ENCODE measurements at places on chromosomes 5 and 9. TPM values are rescaled to one million over a fixed set of nuclear protein-coding genes. Genes with fewer than 3 reads are reported as not detected.

DNA sequence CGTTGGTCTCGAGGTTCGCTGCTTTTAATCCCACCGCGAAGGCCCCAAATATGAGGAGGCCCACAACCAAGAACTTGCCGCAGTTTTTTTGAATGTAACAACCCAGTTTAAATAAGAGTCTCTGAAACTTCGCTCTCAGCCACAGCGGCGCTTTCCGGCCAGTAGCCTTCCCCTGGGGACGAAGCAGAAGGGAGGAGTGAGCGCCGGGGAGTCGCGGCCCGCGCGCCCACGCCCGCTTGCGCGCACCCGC lies 10.4 kb downstream of the PTCH1 start:
- H3K27ac ChIP-seq, result peak overlapping the region; percentile 83
- no peaks in the 10 kb centered on the region for H3K36me3 ChIP-seq
- H3K4me1 ChIP-seq, result peaks cover 15% of the 10 kb centered on the region
- peak; percentile 40 for DNase-seq
- no peaks in the 10 kb centered on the region for H3K27me3 ChIP-seq

DNA sequence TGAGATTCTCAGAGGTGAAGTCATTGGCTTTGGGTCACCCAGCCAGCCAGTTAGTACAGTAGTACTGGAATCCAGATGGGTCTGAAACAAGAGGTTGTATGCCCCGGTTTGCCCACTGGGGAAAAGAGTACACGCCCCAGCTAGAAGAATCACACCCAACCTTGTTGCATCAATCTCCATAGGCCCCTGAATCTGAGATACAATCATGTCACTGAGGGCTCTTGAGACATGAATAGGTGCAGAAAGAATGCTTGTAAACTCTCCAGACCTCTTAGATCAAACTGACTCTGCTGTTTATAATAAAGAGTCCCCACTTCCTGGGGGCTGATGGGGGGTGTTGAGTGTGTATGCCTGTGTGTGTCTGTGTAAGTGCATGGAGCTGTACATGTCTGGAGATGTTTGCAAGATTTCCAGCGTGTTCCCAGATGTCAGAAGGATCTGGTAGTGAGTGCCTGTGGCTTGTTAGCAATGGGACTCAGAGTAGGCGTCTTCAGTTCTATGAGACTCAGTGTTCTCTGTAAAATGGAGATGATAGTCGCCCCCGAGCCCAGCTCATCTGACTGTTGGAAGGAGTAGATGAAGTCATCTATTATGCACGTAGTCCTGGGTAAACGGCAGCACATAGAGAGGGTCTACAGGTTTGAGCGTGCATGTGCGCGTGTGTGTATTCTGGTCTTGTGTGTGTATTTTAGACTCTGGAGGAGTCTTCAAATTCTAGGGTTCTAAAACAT lies 48.2 kb downstream of the COL27A1 start:
- no peaks in the 10 kb centered on the region for H3K27me3 ChIP-seq
- DNase-seq, result no peak
- H3K4me1 ChIP-seq, result no peaks in the 10 kb centered on the region
- H3K27ac ChIP-seq, result no peak overlapping the region
- no peak overlapping the region for H3K4me3 ChIP-seq
- H3K36me3 ChIP-seq, result no peaks in the 10 kb centered on the region

- peak overlapping the region; percentile 24 for H3K27ac ChIP-seq
- no peak for DNase-seq
- H3K4me1 ChIP-seq, result no peaks in the 10 kb centered on the region
- no peaks in the 10 kb centered on the region for H3K36me3 ChIP-seq
- H3K4me3 ChIP-seq, result no peak overlapping the region
Observed at GRCh38 chr5:53087621-53088121, 21.9 kb downstream of the MOCS2 start.

DNA sequence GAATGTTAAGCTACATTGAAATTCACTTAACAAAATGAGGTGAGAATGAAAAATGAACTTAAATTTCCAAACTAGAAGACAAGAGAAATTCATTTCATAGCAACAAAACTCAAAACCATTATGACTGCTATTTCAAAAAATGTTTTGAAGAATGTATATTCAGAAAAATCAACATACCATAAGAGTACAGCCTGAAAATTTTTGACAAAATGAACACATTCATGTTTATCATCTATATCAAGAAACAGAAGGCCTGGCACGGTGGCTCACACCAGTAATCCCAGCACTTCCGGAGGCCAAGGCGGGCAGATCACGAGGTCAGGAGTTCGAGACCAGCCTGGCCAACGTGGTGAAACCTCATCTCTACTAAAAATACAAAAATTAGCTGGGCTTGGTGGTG lies 4.2 kb upstream of the IL6ST start:
- DNase-seq, result no peak
- no peaks in the 10 kb centered on the region for H3K36me3 ChIP-seq
- no peak overlapping the region for H3K27ac ChIP-seq
- no peaks in the 10 kb centered on the region for H3K27me3 ChIP-seq
- no peaks in the 10 kb centered on the region for H3K4me1 ChIP-seq

DNA sequence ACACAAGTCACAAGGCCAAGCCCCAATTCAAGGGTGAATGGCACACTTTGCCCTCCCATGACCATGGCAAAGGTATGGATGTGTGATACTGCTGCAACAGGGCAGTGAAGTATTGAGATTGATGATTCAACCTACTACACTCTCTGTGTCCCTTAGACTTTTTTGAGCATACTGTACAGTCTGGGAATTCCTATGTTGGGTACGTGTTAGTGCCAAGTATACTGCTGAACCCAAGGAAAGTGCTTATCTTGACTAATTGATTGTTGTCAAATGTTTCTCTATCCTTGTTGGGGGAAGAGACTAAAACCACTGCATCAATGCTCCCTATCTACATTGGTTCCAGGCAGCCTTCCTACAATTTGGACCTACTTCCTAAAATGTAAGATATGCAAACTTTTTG lies 93.7 kb downstream of the NDFIP1 start:
- DNase-seq, result no peak
- H3K36me3 ChIP-seq, result no peaks in the 10 kb centered on the region
- H3K4me1 ChIP-seq, result no peaks in the 10 kb centered on the region
- no peak overlapping the region for H3K27ac ChIP-seq
- H3K4me3 ChIP-seq, result no peak overlapping the region

- H3K27me3 ChIP-seq, result no peaks in the 10 kb centered on the region
- H3K4me3 ChIP-seq, result no peak overlapping the region
- H3K36me3 ChIP-seq, result no peaks in the 10 kb centered on the region
- no peak for DNase-seq
Observed at GRCh38 chr9:24044576-24044975, 218.5 kb upstream of the ELAVL2 start.

DNA sequence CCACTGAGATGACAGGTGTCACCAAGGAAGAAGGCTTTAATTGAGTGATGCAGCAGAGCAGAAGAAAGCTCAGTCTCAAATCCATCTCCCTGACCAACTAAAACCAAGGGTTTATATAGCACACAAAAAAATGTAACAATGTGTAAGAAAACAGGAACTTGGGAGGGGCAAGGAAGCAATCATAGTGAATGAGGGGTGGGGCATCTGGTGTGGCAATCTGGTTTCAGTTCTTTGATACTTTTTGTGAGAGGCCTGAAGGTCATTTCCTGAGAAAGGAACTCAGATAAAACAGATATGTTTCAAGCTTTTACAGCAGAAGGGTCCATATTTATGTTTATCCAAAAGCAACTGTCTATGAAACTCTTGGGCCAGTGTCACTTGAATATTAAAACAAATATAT lies 19.7 kb downstream of the CD180 start:
- H3K36me3 ChIP-seq, result no peaks in the 10 kb centered on the region
- H3K4me1 ChIP-seq, result no peaks in the 10 kb centered on the region
- no peak for DNase-seq
- H3K27me3 ChIP-seq, result no peaks in the 10 kb centered on the region
- H3K4me3 ChIP-seq, result no peak overlapping the region

- H3K4me3 ChIP-seq, result no peak overlapping the region
- H3K4me1 ChIP-seq, result peaks cover 6% of the 10 kb centered on the region
- no peaks in the 10 kb centered on the region for H3K27me3 ChIP-seq
- no peaks in the 10 kb centered on the region for H3K36me3 ChIP-seq
- DNase-seq, result no peak
- no peak overlapping the region for H3K27ac ChIP-seq
Observed at GRCh38 chr5:124630767-124631704, 115.4 kb downstream of the ZNF608 start.

DNA sequence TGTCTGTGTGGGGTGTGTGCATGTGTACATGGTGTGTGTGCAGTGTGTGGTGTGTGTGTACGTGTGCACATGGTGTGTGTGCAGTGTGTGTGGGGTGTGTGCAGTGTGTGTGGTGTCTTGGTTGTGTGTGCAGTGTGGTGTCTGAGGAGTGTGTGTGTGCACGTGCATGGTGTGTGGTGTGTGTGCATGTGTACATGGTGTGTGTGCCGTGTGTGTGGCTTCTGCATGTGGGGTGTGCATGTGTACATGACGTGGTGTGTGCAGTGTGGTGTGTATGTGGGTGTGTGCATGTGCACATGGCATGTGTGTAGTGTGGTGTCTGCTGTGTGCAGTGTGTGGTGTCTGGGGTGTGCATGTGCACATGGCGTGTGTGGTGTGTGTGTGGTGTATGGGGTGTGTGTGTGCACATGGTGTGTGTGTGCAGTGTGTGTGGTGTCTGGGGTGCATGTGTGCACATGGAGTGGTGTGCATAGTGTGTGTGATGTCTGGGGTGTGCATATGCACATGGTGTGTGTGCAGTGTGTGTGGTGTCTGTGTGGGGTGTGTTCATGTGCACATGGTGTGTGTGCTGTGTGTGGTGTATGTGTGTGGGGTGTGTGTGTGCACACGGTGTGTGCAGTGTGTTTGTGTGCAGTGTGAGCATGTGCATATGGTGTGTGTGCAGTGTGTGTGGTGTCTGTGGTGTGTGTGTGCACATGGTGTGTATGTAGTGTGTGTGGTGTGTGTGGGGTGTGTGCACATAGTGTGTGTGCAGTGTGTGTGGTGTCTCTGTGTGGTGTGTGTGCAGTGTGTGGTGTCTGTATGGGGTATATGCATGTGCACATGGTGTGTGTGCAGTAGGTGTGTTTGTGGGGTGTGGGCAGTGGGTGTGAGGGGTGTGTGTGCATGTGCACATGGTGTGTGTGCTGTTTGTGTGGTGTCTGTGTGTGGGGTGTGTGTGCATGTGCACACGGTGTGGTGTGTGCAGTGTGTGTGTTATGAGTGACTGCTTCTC lies 40.6 kb upstream of the ZNG1F start:
- H3K27me3 ChIP-seq, result peaks cover 4% of the 10 kb centered on the region
- peak; percentile 12 for DNase-seq
- no peak overlapping the region for H3K27ac ChIP-seq
- H3K4me1 ChIP-seq, result no peaks in the 10 kb centered on the region

- DNase-seq, result no peak
- H3K27ac ChIP-seq, result no peak overlapping the region
- H3K36me3 ChIP-seq, result no peaks in the 10 kb centered on the region
- H3K27me3 ChIP-seq, result no peaks in the 10 kb centered on the region
- no peaks in the 10 kb centered on the region for H3K4me1 ChIP-seq
- no peak overlapping the region for H3K4me3 ChIP-seq
Observed at GRCh38 chr5:153901449-153901848, 137.3 kb downstream of the FAM114A2 start.

DNA sequence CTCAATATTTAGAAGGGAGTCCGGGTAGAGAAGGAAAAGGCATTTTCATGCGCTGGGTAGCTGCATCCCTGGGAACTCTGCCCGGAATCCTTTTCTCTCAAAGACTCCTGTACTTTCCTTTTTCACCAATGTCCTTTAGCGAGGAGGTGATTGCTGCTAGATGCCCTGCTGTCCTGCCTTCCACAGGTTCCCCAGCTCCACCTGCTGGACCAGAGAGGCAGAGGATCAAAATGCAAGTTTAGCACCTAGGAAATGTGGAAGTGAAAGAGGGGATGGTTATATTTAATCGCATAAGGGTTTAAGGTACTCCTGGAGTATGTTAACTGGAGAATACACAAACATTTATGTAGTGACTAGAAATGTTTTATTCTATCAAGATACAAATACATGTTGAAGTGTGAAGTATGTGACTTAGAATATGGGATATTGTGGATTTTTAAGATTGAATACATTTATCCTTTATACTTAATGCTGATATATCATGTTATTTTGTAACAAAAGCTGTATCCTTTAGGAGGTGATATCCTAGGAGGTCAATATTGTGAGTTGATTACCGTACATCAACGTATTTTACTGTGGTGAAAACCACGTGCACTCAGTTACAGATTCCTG lies 145.7 kb downstream of the ARHGAP26 start:
- peak; percentile 59 for DNase-seq
- H3K4me3 ChIP-seq, result no peak overlapping the region
- H3K36me3 ChIP-seq, result no peaks in the 10 kb centered on the region
- H3K27ac ChIP-seq, result no peak overlapping the region

GRCh38 chr5:53403291-53403690 lies 77.1 kb upstream of the FST start:
- no peaks in the 10 kb centered on the region for H3K36me3 ChIP-seq
- H3K27me3 ChIP-seq, result no peaks in the 10 kb centered on the region
- no peak for DNase-seq

- no peaks in the 10 kb centered on the region for H3K4me1 ChIP-seq
- no peak for DNase-seq
Observed at GRCh38 chr5:59401637-59402036, 491.9 kb downstream of the PDE4D start.

GRCh38 chr9:91515074-91515687 lies 91.5 kb upstream of the NFIL3 start:
- no peaks in the 10 kb centered on the region for H3K4me1 ChIP-seq
- no peaks in the 10 kb centered on the region for H3K27me3 ChIP-seq
- H3K4me3 ChIP-seq, result no peak overlapping the region
- no peaks in the 10 kb centered on the region for H3K36me3 ChIP-seq
- DNase-seq, result no peak

DNA sequence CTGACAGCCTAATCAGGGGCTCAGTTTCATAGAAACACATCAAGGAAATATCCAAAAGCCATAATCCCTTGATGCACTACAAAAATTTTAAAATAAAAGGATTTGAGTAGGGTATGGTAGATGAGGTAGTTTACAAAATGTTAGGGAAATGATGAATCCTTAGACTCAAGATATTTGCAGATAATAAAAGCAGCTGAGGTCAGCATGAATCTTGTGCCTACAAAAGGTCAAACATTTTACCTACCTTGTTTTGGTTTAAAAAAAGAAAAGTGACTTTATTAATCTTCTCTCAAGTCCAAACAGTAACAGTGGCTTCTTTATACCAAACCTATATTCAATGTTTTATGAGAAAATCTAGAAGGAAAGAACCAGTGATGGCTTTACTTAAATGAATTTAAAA lies 135.5 kb downstream of the BNC2 start:
- no peak for DNase-seq
- H3K27ac ChIP-seq, result no peak overlapping the region
- no peaks in the 10 kb centered on the region for H3K36me3 ChIP-seq
- no peak overlapping the region for H3K4me3 ChIP-seq

DNA sequence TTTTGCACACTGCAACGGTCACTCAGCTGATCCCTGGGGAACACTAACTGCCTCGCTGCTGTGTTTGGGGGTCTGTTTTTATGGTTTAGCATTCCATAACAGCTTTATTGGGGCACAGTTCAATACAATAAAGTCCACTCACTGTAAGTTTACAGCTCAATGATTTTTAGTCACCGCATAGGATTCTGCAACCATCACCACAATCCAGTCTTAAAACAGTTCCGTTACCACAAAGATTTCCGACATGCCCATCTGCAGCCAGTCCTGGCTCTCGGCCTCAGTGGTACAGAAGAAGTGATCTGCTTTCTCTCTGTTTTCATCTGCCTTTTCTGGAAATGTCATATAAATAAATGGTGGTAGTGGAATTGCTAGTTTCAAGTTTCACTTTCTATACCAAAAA lies 23.6 kb downstream of the OR2V2 start:
- H3K27ac ChIP-seq, result no peak overlapping the region
- H3K4me1 ChIP-seq, result no peaks in the 10 kb centered on the region
- no peaks in the 10 kb centered on the region for H3K36me3 ChIP-seq
- DNase-seq, result no peak

The TMEM252 gene
- not detected for total RNA-seq

The DBH gene
- total RNA-seq, result not detected

The FBN2 gene
- total RNA-seq, result 0.06 TPM

The CCDC171 gene
- 1.7 TPM for total RNA-seq

The TRAF1 gene
- 1.3 TPM for total RNA-seq

The PCDHB7 gene
- total RNA-seq, result 0.23 TPM

Measured in pancreas (tissue), 10 donors.